ENCODE measurements at places on chromosomes 7 and 10.

- DNase-seq, result no peak
- no peak overlapping the region for H3K4me3 ChIP-seq
- no peak overlapping the region for H3K27ac ChIP-seq
- no peaks in the 10 kb centered on the region for H3K4me1 ChIP-seq
- H3K36me3 ChIP-seq, result no peaks in the 10 kb centered on the region
These were observed 13.0 kb downstream of the SEMA3A start for GRCh38 chr7:84181628-84182027.

DNA sequence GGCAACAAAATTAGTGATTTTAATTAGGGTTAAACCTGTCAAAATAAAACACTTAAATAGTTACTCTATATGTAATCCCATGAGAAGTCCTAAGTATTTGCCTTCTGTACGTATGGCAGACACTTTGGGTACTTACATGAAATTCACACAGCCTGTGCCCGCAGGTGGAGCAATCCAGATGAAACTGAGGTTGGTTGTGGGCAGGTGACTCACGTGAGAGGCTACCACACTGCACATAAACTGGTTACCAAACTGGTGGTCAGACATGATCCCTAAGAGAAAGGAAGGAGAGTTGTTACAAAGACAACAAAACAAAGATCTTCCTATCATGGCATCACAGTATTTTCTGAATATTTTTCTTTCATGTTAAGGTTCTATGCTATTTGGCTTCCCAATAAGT lies 156.1 kb downstream of the RELN start:
- DNase-seq, result no peak
- H3K36me3 ChIP-seq, result peaks cover 6% of the 10 kb centered on the region
- no peaks in the 10 kb centered on the region for H3K4me1 ChIP-seq
- H3K27me3 ChIP-seq, result no peaks in the 10 kb centered on the region

GRCh38 chr7:148828965-148829364 lies 55.1 kb downstream of the EZH2 start:
- H3K27ac ChIP-seq, result no peak overlapping the region
- H3K4me3 ChIP-seq, result no peak overlapping the region
- no peak for DNase-seq
- H3K27me3 ChIP-seq, result no peaks in the 10 kb centered on the region
- H3K4me1 ChIP-seq, result no peaks in the 10 kb centered on the region
- no peaks in the 10 kb centered on the region for H3K36me3 ChIP-seq

- DNase-seq, result no peak
- no peaks in the 10 kb centered on the region for H3K36me3 ChIP-seq
- no peaks in the 10 kb centered on the region for H3K4me1 ChIP-seq
- H3K4me3 ChIP-seq, result no peak overlapping the region
- no peak overlapping the region for H3K27ac ChIP-seq
These were observed 46.3 kb upstream of the NANOS1 start for GRCh38 chr10:118983263-118983662.

DNA sequence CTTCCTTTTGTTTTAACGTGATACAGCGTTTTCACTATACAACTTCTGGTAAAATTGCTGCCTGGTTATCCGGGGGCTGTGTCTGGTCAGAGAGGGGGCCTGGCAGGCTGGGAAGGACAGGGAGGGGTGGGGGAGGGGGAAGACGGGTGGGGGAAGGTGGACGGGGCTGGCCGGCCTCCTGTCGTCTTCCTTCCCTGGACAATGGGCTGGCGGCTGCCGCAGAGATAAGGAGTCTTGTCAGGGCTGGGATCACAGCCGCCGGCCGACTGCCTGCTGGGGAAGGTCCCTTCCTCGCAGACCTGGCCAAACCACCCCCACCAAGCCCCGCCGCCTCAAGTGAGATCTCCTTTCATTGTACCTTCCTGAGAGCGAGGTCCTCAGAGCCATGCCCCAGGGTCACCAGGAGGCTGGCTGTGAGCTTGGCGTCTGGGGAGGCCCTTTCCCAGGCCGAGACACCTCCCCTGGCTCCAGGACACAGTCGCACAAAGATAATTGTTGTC lies 151.2 kb upstream of the TNRC18 start:
- no peaks in the 10 kb centered on the region for H3K36me3 ChIP-seq
- H3K4me3 ChIP-seq, result peak overlapping the region; percentile 28
- peaks cover 8% of the 10 kb centered on the region for H3K4me1 ChIP-seq
- no peak for DNase-seq

GRCh38 chr7:86748843-86749719 lies 105.4 kb downstream of the GRM3 start:
- DNase-seq, result no peak
- H3K27ac ChIP-seq, result no peak overlapping the region
- H3K36me3 ChIP-seq, result no peaks in the 10 kb centered on the region
- H3K27me3 ChIP-seq, result no peaks in the 10 kb centered on the region
- no peaks in the 10 kb centered on the region for H3K4me1 ChIP-seq

GRCh38 chr10:69367469-69367868 lies 49.2 kb downstream of the TACR2 start:
- DNase-seq, result no peak
- no peaks in the 10 kb centered on the region for H3K4me1 ChIP-seq
- no peaks in the 10 kb centered on the region for H3K36me3 ChIP-seq
- no peaks in the 10 kb centered on the region for H3K27me3 ChIP-seq

GRCh38 chr7:122397381-122397780 lies 92.8 kb upstream of the FEZF1 start:
- H3K4me3 ChIP-seq, result no peak overlapping the region
- H3K27me3 ChIP-seq, result no peaks in the 10 kb centered on the region
- H3K4me1 ChIP-seq, result no peaks in the 10 kb centered on the region
- H3K27ac ChIP-seq, result no peak overlapping the region
- no peak for DNase-seq

DNA sequence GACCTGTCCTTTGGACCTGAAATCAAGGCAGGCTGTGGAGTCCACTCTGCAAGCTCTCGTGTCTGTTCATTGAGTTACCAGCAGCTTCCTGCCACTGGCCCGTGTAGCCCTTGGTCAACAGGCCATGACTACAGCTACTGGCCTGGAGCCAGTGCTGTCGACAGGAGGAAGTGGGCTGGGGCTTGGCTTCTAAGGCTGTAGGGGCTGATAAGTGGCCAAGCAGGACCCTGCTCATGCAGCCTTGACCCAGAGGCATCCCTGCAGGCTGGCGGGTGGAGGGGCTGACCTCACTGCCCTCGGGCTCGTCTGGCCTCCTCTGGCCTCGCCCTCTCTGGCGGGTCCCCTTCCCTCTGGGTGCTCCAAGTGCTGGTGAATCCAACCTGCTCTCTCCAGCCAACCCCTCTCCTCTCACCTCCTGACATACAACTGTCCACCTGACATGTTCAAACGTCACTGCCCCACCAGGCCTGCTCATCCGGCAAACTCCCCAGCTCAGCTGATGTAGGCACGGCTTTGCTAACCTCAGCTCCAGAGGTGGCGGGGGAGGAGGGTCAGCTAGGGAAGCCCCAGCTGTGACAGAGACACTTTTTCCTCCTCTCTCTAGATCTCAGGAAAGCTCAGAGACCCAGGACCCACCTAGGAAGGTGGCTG lies 188.6 kb upstream of the LYZL2 start:
- H3K27ac ChIP-seq, result no peak overlapping the region
- DNase-seq, result peak; percentile 34
- H3K36me3 ChIP-seq, result no peaks in the 10 kb centered on the region
- no peak overlapping the region for H3K4me3 ChIP-seq

DNA sequence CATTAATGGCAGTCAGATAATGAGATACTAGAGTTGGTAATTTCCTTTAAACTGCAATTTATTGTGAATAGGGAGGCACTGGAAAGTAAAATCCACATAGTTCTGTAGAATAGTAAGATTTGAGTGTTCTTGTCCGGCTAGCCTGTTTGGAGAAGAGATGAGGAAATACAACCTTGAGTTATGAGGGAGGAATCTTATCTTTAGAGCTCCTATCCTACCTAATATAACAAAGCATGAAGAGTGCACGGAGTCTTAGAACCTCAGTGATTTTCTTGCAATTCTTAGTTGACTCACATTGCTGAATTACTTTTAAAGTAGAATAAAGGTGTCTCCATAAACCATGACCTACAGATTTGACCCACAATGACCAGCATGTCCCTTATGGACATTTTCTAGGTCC lies 73.4 kb downstream of the ATAD1 start:
- no peaks in the 10 kb centered on the region for H3K27me3 ChIP-seq
- H3K4me3 ChIP-seq, result no peak overlapping the region
- peaks cover 7% of the 10 kb centered on the region for H3K4me1 ChIP-seq
- DNase-seq, result no peak
- no peaks in the 10 kb centered on the region for H3K36me3 ChIP-seq

GRCh38 chr7:157309988-157310668 lies 26.7 kb upstream of the DNAJB6 start:
- no peaks in the 10 kb centered on the region for H3K27me3 ChIP-seq
- no peak for DNase-seq
- no peak overlapping the region for H3K4me3 ChIP-seq
- no peak overlapping the region for H3K27ac ChIP-seq

DNA sequence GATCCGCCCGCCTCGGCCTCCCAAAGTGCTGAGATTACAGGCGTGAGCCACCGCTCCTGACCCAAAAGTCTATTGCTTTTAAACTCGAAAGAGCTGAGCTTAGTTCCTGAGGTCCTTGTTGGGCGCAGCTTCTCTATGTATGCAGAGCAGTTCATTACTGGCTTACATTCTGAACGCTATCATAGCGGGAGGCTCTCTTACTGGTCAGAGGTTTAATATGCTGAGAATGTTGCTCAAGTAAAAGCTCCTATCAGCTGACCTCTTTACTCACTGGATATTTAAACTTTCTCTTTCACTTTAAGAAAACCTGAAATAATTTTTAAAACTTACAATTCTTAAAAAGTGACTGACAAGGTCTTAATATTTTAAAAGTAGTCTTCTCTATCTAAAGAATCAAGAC lies 160.8 kb upstream of the WNT16 start:
- H3K27me3 ChIP-seq, result no peaks in the 10 kb centered on the region
- no peaks in the 10 kb centered on the region for H3K4me1 ChIP-seq
- DNase-seq, result no peak
- H3K27ac ChIP-seq, result no peak overlapping the region
- no peaks in the 10 kb centered on the region for H3K36me3 ChIP-seq

DNA sequence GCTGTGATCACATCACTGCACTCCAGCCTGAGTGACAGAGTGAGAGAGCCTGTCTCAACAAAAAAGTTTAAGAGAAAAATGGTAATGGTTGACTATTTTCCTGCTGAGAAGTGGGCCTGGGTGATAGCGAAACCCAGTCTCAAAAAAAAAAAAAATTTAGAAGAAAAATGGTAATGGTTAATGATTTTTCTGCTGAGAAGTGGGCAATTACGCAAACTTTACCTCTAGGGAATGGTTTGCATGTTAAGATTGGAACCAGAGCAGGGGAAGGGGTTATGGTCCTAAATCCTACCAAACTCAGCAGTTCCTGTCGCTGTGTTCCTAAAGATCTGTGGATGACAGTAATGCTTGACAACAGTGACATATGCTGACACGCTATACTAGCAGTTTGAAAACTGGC lies 130.5 kb upstream of the RHEB start:
- no peak for DNase-seq
- peaks cover 13% of the 10 kb centered on the region for H3K4me1 ChIP-seq
- H3K27me3 ChIP-seq, result no peaks in the 10 kb centered on the region
- H3K36me3 ChIP-seq, result no peaks in the 10 kb centered on the region
- H3K27ac ChIP-seq, result peak overlapping the region; percentile 34

DNA sequence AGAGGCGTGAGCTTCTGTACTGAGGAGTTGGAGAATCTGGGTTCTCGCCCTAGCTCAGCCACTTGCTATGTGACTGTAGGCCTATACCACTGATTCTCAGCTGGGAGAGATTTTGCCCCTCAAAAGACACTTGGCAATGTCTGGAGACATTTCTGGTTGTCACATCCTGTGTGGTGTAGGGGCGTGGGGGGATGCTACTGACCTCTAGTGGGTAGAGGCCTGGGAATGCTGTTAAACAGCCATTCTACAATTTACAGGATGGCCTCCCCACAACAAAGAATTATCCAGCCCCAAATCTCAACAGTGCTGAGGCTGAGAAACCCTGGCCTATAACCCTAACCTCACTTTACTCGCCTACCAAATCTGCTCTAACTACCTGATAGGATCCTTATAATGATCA lies 58.8 kb upstream of the GAD2 start:
- no peaks in the 10 kb centered on the region for H3K4me1 ChIP-seq
- H3K36me3 ChIP-seq, result no peaks in the 10 kb centered on the region
- no peak overlapping the region for H3K27ac ChIP-seq
- H3K27me3 ChIP-seq, result no peaks in the 10 kb centered on the region
- DNase-seq, result no peak

GRCh38 chr7:101161692-101162471 lies 3.5 kb downstream of the VGF start:
- no peak for DNase-seq
- H3K27me3 ChIP-seq, result peaks cover 7% of the 10 kb centered on the region
- peaks cover 6% of the 10 kb centered on the region for H3K36me3 ChIP-seq
- no peak overlapping the region for H3K4me3 ChIP-seq
- H3K4me1 ChIP-seq, result peaks cover 32% of the 10 kb centered on the region

DNA sequence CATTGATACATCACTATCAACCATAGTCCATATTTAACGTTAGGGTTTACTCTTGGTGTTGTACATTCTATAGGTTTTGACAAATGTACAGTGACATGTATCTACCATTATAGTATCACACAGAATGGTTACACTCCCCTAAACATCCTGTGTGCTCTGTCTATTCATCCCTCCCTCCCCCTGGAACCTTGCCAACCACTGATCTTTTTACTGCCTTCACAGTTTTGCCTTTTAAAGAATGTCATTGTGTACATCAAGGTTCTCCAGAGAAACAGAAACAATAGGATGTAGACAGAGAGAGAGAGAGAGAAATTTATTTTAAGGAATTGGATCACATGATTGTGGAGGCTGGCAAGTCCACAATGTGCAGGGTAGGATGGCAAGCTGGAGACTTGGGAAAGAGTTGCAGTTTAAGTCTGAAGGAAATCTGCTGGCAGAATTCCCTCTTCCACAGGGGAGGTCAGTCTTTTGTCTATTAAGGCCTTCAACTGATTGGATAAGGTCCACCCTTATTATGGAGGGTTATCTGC lies 45.1 kb upstream of the CCNJ start:
- H3K4me3 ChIP-seq, result no peak overlapping the region
- no peak overlapping the region for H3K27ac ChIP-seq
- H3K27me3 ChIP-seq, result no peaks in the 10 kb centered on the region
- H3K4me1 ChIP-seq, result no peaks in the 10 kb centered on the region
- H3K36me3 ChIP-seq, result no peaks in the 10 kb centered on the region

DNA sequence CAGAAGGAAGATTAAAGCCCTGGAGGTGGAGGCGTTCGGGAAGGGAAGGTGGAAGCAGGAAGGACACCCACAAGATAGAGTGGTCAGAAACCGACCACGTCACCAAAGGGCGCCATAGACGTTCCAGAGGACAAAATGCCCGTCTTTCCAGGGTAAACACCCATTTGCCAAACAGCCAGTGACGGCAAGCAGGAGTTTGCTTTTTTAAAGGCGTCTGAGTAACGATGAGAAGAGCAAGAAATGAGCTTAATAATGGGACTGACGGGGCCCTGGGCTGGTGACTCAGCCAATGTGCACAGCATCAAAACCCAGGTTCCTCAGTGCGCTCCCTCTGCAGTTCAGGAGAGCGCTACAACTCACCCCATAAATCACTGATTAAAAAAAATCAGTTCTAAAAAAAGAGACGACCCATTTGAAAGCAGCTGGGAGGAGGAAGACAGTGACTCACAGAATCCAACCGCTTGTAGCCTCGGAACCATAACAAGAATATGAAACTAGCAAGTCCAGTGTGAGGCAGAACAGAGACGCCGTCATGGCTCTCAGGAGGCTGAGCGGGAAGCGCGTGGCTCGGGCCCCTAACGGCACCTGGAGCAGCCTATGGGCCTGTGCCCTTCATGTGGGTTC lies 5.9 kb downstream of the DIP2C start:
- no peaks in the 10 kb centered on the region for H3K36me3 ChIP-seq
- H3K4me1 ChIP-seq, result peaks cover 5% of the 10 kb centered on the region
- H3K27me3 ChIP-seq, result no peaks in the 10 kb centered on the region
- H3K27ac ChIP-seq, result peak overlapping the region; percentile 81
- DNase-seq, result no peak

GRCh38 chr10:125029584-125030242 lies 87.8 kb downstream of the ZRANB1 start:
- no peaks in the 10 kb centered on the region for H3K36me3 ChIP-seq
- H3K4me3 ChIP-seq, result no peak overlapping the region
- no peak overlapping the region for H3K27ac ChIP-seq
- no peaks in the 10 kb centered on the region for H3K27me3 ChIP-seq
- DNase-seq, result no peak

Measured in tibial nerve (tissue), 4 donors.